GM04503 (cell line): ENCODE measurements at places on chromosomes 7 and 10.

DNA sequence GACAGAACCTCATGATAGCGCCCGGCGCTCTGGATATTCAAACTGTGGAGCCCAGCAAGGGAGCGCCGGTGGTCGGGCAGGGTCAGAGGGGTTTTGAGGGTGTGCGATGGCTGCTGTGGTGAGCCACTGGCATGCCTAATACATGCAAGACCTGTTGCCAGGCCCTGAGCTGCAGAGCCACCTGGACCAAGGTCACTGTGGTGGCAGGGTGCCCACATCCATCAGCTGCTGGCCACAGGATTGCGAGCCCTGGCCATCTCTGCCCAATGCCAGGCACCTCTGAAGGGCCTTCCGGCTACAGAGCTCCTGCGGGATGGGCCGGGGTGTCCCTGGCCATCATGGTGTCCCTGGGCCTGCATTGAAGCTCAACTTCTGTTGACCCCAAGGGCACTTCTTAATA lies 123.0 kb upstream of the TNRC18 start:
- no peak for DNase-seq

DNA sequence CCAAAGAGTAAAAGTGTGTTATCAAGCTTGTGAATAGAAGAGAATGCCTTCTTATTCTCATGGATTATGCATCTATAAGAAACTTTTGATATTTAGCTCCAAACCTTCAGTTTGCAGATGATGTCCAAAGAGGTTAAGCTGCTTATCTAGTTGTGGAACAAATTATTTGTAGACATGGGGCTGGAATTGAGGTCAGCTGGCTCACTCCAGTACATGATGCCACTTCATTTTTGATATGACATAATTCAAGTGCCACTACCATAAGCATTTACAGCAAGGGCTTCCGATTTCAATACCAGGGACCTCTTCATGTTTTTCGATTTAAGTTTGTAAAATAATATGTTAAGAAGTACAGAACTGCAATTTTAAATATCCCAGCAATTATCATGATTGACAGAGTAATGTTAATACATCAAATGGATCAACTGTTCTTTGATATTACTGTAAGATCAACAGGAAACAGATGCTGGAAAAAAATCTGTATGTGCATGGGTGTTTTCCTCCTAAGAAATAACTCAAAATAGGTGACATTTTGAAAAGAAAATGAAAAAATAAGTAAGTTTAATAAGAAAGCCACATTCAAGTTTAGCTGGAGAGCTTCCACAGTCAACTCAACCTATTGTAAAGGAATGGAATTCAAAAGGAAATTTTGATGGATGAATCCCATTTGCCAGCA lies 12.7 kb downstream of the FAM3C start:
- DNase-seq: no peak

GRCh38 chr10:29273478-29273877 lies 15.4 kb upstream of the LYZL1 start:
- no peak for DNase-seq

GRCh38 chr7:98641646-98642500 lies 24.8 kb downstream of the NPTX2 start:
- DNase-seq: no peak
